Naive thymus-derived CD4-positive, alpha-beta T cell (primary cell): ENCODE measurements at places on chromosomes 1 and 21. TPM values are rescaled to one million over a fixed set of nuclear protein-coding genes. Genes with fewer than 3 reads are reported as not detected.

DNA sequence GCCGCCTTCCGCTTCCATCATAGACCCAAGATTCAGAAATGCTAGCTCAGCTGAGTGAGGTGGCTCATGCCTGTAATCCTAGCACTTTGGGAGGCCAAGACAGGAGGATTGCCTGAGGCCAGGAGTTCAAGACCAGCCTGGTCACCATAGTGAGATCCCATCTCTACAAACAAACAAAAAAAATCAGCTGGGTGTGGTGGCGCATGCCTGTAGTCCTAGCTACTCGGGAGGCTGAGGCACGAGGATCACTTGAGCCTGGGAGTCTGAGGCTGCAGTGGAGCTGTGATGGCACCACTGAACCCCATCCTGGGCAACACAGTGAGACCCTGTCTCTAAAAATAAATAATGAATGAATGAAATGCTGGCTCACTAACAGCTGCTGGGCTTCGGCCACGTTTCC is 39.7 kb downstream of the TOMM20 start:
- DNase-seq: no peak
- H3K27me3 ChIP-seq: no peaks in the 10 kb centered on the region
- peaks cover 2% of the 10 kb centered on the region for H3K4me1 ChIP-seq
- no peak overlapping the region for H3K27ac ChIP-seq
- no peak overlapping the region for H3K4me3 ChIP-seq

The LAD1 gene
- not detected in 2 replicates for total RNA-seq

- H3K4me3 ChIP-seq: no peak overlapping the region
- no peaks in the 10 kb centered on the region for H3K27me3 ChIP-seq
- H3K36me3 ChIP-seq: peaks cover 77% of the 10 kb centered on the region
- H3K4me1 ChIP-seq: no peaks in the 10 kb centered on the region
- H3K27ac ChIP-seq: no peak overlapping the region
These were observed 22.5 kb upstream of the SLC27A3 start for GRCh38 chr1:153752571-153753195.

- no peak overlapping the region for H3K4me3 ChIP-seq
- H3K36me3 ChIP-seq: peaks cover 7% of the 10 kb centered on the region
- DNase-seq: no peak
- no peaks in the 10 kb centered on the region for H3K27me3 ChIP-seq
- no peak overlapping the region for H3K27ac ChIP-seq
These were observed 1.9 kb downstream of the ZYG11B start for GRCh38 chr1:52727956-52728656.

- no peak overlapping the region for H3K4me3 ChIP-seq
- no peaks in the 10 kb centered on the region for H3K27me3 ChIP-seq
- no peak for DNase-seq
- peak overlapping the region; percentile 69 for H3K27ac ChIP-seq
- H3K4me1 ChIP-seq: peaks cover 84% of the 10 kb centered on the region
These were observed 122.9 kb upstream of the KRTAP19-8 start for GRCh38 chr21:31161157-31161556.

GRCh38 chr1:212542761-212543187 is 65.8 kb upstream of the ATF3 start:
- H3K4me1 ChIP-seq: no peaks in the 10 kb centered on the region
- H3K36me3 ChIP-seq: no peaks in the 10 kb centered on the region
- no peak overlapping the region for H3K27ac ChIP-seq
- DNase-seq: no peak

The USH2A gene
- total RNA-seq: not detected

The OR10Z1 gene
- total RNA-seq: not detected

DNA sequence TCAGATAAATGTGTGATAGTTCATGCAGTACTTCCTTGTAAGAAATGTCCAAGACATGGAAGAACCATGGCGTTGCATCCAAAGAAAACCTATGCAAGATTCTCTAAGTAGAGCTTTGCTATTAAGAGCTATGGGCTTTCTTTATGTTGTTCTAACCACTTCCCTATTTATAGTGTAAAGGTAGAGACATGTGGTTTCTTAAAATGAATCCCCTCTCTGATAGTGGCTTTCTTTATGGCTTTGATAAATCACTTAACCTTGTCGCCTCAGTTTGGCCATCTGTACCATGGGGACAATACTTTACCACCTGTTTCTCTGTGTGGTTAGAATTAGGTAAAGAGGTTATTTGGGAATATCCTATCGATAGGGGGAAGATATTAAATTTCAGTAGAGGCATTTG is 305.5 kb downstream of the NFIA start:
- H3K4me3 ChIP-seq: no peak overlapping the region
- no peaks in the 10 kb centered on the region for H3K4me1 ChIP-seq
- H3K27me3 ChIP-seq: no peaks in the 10 kb centered on the region
- H3K27ac ChIP-seq: no peak overlapping the region

- no peaks in the 10 kb centered on the region for H3K27me3 ChIP-seq
- no peak overlapping the region for H3K4me3 ChIP-seq
- H3K27ac ChIP-seq: no peak overlapping the region
- H3K36me3 ChIP-seq: peaks cover 54% of the 10 kb centered on the region
These were observed 45.2 kb downstream of the RPS6KA1 start for GRCh38 chr1:26574719-26575251.

The KRTAP15-1 gene
- not detected in 2 replicates for total RNA-seq

The PLPP3 gene
- not detected for total RNA-seq

The FAM72C gene
- not detected for total RNA-seq

The LCK gene
- total RNA-seq: 443 and 469 TPM in 2 replicates
